ENCODE measurements at places on chromosomes 11 and 22. TPM values are rescaled to one million over a fixed set of nuclear protein-coding genes. Genes with fewer than 3 reads are reported as not detected.

DNA sequence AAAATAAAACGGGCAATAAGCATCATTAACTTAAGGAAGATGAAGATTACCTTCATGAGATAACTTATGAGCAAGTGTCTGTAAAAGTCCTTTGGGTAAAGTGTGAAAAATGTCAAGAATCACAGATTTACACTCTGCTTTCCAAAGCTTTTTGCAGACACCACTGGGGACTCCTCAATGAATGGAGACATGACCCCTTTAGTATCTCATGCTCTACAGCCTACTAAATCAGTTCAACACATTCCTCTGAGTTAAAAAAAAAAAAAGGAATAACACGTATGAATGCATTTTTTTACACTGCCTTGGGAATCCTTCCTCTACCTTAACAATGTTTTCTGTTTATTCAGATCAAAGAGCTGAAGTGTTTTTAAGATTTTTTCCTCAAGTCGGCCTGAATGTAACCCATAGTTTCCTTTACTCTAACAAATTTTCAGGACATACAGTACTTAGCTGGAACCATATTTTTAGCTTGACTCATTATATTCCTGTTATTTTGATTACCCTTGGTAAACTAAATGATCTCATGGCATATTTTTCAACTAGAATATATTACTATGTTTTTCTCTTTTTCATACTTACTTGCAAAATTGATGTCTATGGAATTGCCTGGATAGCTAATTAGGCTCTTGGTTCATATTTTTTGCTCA is 25.9 kb upstream of the RAB30 start:
- no peak for DNase-seq

DNA sequence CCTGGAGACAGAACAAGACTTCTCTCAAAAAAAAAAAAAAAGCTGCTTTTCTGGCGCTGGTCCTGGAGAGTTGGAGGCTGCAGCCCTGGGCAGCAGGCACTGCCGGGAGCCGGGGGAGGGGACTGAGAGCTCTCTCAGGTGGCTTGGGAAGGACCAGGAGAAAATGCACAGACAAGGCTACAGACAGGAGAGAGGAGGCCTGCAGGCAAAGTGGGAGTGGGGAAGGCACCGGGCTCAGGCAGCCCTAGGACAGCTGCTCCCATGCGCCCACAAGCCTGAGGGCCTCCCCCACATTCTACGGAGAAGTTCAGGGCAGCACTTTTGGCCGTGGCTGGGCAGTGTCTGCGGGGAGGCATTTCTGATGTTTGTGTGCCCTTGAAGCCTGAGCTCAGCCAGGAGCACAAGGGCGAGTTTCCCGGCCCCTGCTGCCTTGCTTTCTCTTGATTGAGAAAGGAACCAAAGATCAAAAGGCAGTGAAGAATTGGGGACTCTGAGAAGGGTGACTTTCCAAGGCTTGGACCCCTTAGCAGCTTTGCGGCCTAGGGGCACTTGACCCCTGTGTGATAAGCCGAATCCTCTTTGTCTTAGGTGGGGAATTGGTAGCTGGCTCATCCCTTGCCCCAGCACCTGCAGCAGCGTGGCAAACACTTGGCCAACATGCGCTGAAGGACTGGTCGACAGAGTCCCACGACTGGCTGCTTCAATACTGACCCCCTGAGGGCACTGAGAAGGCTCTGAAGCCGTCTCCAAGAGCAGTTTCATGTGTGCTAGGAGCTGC is 35.3 kb downstream of the PPM1F start:
- DNase-seq: no peak

DNA sequence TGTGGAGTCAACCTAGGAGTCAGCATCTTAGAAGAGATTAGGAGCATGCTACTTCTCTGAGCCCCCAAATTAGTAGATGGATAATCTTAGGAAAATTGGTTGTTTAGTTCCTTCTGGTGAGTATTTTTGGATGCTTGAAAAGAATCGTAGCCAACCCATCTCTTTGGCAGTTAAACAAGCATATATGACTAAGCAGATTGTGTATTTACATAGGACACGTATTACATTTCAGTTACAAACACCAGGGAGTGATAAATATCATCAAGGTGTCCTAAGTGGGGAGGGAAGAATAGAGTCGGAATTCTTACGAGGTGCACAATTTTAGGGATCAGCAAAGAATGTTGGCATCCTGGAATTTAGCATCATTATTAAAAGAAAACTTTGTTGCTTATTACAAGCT is 13.5 kb downstream of the PLET1 start:
- no peak for DNase-seq

DNA sequence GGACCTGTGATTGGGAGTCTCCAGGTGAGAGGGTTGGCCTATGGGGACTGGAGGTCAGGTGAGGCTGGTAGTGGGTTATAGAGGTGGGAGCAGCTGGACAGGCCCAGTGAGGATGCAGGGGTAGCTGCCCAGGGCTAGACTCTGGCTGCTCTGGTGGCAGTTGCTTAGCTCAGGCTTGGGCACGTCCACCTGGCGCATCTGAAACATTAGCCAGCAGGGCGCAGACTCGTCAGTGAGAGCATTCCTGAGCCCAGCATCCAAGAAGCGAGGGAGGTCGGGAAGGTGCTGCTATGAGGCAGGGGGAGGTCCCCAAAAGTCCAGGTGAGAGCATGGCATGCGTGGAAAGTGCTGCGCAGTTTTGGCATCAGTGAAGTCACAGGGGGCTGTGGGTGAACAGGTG is 3.5 kb upstream of the GGT1 start:
- no peak for DNase-seq

GRCh38 chr11:11148104-11148509 is 204.9 kb downstream of the CSNK2A3 start:
- peak; percentile 68 for DNase-seq

DNA sequence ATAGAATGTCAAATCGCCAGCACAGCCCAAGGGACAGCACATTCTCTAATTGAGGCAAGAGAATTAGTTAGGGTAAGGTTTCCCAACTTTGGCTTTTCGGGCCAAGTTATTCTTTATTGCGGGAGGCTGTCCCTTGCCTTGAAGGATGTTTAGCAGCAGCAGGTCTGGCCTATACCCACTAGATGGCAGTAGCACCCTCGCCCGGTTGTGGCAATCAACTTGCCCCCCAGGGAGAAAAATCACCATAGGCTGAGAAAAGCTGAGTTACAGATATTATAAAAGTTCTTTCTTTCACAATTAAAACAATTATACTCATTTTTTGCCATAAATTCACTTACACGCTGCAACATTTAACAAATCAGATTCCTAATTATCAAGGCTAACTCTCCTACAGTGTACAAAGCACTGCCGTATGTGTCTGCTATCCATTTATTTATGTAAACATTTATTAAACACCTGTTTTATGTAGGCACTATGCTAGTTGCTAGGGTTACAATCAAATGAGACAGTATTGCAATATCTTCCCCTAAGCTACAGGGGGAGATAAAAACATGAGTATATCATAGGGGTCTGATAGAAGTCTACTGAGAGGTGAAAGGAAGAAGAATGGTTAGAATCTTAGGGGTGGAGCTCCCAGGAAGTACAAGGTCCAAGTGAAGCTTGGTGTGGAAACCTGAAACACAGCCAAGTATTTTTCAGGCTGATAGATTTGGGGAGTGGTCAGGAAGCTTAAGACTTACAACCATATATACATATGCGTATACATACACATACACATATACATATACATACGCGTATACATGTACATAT is 452.3 kb downstream of the RAB38 start:
- DNase-seq: peak; percentile 21

DNA sequence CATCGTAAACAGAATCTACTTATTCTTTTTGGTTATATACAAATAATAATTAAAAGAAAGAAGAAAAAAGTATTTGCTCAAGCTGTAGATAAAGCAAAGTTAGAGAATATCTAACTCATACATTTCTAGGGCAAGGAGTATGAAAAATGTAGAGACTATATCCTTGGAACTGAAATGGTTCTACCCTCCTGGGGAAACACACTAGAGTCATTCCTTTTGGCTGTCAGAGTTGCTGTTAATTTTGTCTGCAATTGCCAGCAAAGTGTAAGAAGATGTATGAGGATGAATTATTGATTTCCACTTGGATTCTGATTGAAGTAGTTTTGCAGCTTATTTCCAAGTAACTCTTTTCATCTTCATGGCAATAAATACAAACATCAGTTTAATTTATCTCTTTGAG is 69.1 kb downstream of the SLC17A6 start:
- no peak for DNase-seq

The VSIG10L2 gene
- total RNA-seq: not detected

GRCh38 chr11:88523386-88524071 is 186.0 kb upstream of the CTSC start:
- DNase-seq: no peak

- DNase-seq: no peak
Measured at GRCh38 chr11:30553521-30554110, 32.5 kb downstream of the MPPED2 start.

DNA sequence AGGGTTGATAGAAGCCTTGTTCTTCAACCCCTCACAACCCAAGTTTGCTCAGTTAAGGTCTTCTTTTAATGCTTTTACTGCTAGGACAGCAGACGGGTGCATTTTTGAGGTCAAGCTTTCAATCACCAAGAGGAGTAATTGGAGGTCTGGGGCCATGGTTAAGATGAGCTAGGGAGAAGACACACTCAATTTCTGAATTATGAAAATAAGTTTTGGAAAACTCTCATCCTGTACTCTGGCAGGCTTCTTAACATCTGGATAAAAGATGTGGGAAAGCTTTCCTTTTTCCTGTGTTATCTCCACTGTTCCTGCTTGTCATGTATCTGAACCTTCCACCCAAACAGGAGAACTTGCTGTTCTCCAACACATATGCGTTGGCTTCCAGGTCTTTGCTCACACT is 9.7 kb downstream of the ABTB2 start:
- no peak for DNase-seq

The DEAF1 gene
- 47.4 TPM for total RNA-seq

- DNase-seq: no peak
Measured at GRCh38 chr11:33657757-33658156, 42.9 kb downstream of the C11orf91 start.

The SLC5A12 gene
- not detected for total RNA-seq

DNA sequence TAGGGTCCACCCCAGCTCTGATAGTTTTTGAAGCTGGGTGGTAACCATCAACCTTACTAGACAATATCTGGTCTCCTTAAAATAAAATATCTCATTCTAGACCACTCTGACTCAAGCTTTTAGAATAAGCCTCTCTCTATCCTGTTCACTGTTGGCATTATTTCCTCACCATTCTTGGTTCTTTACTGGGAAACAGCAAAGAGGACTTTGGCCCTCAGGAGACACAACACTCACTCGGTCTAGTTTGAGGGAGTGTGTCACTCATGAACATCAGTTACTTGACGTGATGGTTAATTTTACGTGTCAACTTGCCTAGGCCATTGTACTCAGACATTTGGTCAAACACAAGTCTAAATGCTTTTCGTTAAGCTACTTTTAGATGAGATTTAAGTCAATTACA is 110.6 kb downstream of the FAM76B start:
- no peak for DNase-seq

DNA sequence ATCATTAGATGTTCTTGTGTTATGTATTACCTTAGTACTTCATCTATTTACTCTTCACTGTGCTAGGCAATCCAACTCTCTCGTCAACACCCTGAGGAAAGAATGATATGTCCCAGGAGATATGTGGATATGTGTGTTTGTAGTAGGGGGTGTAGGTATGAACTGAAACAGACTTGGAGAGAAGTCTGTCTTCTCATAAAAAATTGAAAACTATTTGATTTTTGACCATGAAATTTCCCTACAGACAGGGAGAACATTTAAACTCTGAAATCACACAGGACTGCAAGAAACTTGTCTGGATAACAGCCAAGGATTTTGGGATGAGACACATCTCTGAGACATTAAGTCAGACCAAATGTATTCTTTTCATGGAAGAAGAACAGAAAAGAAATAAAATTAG is 967.0 kb upstream of the FAT3 start:
- DNase-seq: no peak

The ASCC2 gene
- 69.9 TPM for total RNA-seq

The RIMBP3B gene
- 0.35 TPM for total RNA-seq

DNA sequence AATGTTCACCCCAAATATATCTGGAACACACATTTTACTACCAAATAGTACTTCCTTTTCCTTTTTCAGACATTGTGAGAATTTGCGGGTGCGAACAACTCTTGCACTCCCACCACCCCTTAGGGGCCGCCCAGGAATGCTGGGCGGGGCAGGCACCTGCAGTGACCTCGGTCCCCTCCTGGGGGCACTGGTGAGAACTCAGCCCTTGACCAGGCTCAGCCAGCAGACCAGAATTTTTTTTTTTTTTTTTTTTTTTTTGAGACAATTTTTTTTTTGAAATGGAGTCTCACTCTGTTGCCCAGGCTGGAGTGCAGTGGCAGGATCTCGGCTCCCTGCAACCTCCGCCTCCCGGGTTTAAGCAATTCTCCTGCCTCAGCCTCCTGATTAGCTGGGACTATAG is 75.8 kb downstream of the ARHGAP8 start:
- peak; percentile 59 for DNase-seq

DNA sequence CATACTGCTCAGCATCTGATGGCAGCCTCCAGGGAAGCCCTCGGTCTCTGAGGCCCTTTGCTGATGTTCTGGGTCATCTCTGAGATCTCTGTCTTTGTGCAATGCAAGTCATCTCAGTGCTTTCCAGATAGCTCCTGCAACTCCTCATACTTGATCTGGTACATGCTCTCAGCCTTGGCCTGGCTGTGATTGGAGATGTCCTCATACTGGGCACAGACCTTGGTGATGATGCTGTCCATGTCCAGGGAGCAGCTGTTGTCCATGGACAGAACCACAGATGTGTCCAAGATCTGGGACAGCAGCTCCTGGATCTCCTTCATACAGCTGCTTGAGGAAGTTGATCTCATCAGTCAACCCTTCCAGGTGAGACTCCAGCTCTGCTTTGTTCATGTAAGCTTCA is 69.1 kb downstream of the SIK2 start:
- DNase-seq: no peak

DNA sequence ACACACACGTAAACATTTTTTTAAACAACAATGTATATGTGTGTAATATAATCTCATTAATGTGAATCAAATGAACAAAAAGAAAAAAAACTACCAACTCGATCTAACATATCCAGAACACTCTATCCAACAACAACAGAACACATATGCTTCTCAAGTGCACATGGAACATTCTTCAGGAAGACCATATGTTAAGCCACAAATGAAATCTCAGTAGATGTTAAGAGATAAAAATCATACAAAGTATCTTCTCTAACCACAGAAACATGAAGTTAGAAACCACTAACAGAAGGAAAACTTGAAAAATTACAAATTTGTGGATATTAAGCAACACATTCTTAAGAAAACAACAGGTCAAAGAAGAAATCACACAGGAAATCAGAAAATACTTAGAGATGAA is 25.5 kb upstream of the TMEM45B start:
- DNase-seq: no peak

DNA sequence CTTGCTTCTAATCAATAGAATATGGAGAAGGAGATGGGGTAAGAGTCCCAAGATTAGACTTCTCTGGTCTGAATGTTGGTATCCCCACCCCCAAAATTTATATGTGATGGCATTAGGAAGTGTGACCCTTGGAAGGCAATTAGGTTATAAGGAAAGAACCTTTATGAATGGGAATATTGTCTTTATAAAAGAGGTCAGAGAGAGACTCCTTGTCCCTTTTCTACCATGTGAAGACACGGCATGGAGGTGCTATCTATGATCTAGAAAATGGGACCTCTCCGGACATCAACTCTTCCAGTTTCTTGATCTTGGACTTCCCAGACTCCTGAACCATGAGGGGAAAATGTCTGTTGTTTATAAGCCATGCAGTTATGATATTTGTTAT is 37.9 kb upstream of the FJX1 start:
- DNase-seq: no peak

The MLC1 gene
- total RNA-seq: not detected

The NAV2 gene
- 0.55 TPM for total RNA-seq

The APOL4 gene
- 0.16 TPM for total RNA-seq
